AG09309 (cell line): ENCODE measurements at places on chromosomes 13 and 19.

- DNase-seq: no peak
Measured at GRCh38 chr13:104816726-104817125, 1718.7 kb downstream of the EFNB2 start.

DNA sequence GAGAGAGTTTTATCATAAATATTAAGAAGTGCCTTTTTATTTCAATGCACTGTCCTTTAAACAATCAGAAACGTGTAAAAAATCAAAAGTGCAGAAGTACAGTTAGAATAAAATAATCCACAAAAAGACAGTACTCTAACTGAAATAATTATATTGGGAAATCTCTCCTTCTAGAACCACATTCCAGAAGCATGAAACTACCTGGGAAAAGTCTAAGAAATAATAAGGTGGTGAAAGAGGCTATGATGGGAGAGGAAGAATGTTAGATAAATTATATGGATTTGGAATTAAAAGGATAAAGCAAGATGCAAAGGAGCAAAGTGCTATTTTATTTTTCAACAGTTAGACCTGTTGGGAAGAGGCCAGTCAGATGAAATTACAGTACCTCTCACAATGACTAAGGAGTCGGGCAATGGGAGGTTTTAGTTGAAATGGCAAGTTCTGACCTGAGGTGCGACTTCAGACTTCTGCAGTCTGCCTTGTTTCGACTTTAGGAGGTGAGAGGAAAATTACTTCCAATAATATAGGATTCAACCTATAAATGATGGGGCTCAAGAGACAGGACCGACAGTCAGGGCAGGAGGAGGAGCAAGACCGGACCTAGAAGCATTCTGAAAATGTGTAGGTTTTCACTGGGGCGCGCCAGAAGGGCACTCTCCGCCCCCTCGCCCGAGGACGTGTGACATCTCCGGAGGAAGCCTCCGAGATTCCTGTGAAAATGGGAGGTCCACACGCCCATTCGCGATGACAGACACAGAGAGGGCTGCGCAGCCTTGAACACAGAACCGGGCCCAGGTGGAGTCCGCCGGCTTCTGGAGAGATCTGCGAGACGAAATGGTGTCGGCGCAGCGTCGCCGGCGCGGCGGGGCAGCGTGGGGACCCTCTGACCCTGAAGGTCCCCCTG is 717 bp downstream of the SPRYD7 start:
- DNase-seq: no peak

GRCh38 chr19:36125557-36125956 is 10.3 kb downstream of the TBCB start:
- DNase-seq: no peak

- DNase-seq: no peak
Measured at GRCh38 chr13:35593651-35594050, 117.2 kb upstream of the MAB21L1 start.

- DNase-seq: no peak
Measured at GRCh38 chr19:35955881-35956634, 19.9 kb downstream of the LRFN3 start.

- no peak for DNase-seq
Measured at GRCh38 chr13:110471833-110472162, 89.7 kb downstream of the RAB20 start.

DNA sequence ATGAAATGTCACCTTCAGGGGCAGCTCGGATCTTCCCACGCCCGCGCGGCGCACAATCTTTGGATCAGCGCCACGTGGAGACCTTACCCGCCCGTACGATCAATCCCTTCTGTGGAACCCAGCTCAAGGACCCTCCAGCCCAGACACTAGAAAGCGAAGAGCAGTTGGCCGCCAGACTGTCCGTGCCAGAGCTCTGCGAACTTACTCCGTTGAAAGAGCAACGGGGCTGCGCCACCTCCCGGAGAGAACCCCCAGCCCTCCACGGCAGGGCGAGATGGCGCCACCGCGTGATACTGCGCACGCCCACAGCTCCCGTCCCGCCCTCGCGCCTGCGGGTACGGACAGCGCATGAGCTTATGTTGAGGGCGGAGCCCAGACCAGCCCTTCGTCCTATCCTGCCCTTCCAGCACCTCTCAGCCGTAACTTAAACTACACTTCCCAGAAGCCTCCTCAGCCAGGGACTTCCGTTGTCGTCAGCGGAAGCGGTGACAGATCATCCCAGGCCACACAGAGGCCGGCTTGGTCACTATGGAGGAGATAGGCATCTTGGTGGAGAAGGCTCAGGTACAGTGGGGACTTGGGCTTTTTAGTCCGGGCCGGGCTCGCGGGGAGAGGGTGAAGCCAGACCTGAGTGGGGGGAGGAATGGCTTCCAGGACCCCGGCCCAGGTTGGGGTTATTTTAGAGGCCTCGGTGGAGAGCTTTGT is at the start of gene PSMC4:
TSS of gene PSMC4 (plus strand) at position 491 of the 705 bp plus-strand sequence. CDS start at position 529, 38 bp downstream.
- peak; percentile 97 for DNase-seq

GRCh38 chr13:73754727-73755292 is 379.4 kb downstream of the KLF12 start:
- peak; percentile 17 for DNase-seq

GRCh38 chr13:109776575-109776974 is 9.8 kb downstream of the IRS2 start:
- DNase-seq: no peak

- no peak for DNase-seq
Measured at GRCh38 chr13:72126424-72126823, 259.4 kb upstream of the DACH1 start.
